Mesendoderm (in vitro differentiated cells): ENCODE measurements at places on chromosomes 2 and 18.
A peak's percentile ranks its signal among the peaks of the same experiment; 100 is the strongest.

- no peak for DNase-seq
Measured at GRCh38 chr2:191296083-191297006, 51.1 kb downstream of the MYO1B start.

DNA sequence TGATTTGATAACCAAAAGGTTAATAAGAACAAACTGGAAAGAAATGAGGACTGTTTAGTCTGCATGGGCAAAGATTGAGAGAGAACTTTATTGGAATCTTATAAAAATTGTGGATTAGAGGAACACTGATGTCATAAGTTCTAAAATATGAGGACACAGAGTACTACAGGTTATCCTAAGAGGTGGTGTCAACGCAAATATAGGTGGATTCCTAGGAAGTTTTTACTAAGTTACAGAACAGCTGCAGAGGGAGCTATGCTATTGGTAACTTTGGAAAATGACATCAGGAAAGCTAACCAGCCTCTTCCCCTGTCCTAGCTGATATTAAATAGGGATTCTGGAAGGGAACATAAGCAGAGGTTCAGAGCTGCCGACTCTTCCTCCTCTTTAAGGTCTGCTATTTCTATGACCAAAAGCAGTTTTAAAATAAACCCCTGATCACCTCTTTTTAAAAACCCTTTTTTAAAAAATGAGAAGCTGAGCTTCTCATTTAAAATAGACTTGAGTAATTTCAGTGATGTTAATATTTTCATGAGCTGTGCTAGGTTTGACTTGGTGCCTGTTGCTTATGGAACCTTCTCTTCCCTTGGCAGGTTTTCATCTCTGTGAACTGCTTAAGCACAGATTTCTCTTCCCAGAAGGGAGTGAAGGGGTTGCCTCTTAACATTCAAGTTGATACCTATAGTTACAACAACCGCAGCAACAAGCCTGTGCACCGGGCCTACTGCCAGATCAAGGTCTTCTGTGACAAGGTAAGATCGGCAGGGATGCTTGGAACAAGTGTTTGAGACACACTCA is 34.2 kb downstream of the GRHL1 start:
- no peak for DNase-seq

GRCh38 chr2:165898381-165898780 is 55.2 kb downstream of the TTC21B start:
- no peak for DNase-seq

- no peak for DNase-seq
Measured at GRCh38 chr2:183495079-183495478, 370.8 kb downstream of the NUP35 start.

DNA sequence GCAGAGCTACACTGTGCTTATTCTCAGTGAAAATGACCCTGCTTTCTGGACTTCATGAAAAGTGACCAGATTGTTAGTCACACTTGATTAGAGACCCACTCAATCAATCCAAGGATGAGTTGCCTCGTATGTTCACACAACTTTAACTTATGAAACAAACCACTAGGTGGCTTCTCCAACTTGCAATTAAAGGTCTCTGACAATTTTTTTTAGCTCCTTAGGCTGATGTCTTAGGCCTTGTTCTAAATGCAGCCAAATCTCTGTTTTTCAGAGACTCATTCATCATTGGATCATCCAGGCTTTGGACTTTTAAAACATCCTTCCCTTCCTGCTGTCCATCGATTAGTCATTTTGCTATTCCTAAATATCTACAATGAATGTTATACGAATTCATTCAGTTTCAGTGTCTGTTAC is 63.4 kb downstream of the MREG start:
- DNase-seq, result peak; percentile 77

- DNase-seq, result peak; percentile 78
Measured at GRCh38 chr2:148674063-148675020, 29.8 kb downstream of the EPC2 start.

GRCh38 chr2:15839426-15840124 is 100.8 kb upstream of the MYCN start:
- no peak for DNase-seq

DNA sequence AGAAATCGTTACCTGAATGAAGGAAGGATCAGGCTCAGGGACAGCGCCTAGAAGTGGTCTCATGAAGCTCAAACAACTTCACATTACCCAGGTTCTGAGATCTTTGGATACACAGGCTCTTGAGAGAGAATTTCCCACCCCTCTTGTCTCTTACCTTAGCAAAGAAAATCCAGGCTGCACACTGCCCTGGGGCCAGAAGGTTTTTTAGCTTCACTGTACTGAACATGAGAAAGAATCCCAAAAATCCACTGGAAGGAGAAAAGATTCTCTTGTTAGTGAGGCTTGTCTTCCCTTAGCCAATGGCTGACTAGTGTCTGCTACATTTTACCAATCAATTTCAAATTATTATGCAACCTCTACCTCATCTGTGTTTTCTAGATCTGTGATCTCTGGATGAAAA is 101.0 kb upstream of the RIOK3 start:
- no peak for DNase-seq

DNA sequence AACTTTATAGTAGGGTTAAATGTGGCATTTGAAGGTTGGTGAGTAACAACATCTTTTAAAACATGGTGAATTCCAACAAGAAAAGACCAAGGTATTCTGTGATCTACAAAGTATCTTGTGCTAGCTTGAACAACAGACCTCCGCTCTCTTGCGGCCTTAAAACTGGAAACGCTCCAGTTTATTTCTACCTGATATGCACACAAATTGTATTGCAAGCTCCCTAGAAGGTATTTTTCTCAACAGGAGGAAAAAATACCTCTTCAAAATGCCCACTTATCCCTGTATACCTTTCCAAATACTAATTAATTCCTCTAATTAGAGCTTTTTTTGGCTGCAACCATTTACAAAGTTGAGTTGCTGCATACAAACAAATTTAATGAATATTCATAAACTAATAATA is 69.5 kb downstream of the KCNH7 start:
- no peak for DNase-seq

GRCh38 chr2:197215748-197216360 is 94.7 kb downstream of the ANKRD44 start:
- no peak for DNase-seq

DNA sequence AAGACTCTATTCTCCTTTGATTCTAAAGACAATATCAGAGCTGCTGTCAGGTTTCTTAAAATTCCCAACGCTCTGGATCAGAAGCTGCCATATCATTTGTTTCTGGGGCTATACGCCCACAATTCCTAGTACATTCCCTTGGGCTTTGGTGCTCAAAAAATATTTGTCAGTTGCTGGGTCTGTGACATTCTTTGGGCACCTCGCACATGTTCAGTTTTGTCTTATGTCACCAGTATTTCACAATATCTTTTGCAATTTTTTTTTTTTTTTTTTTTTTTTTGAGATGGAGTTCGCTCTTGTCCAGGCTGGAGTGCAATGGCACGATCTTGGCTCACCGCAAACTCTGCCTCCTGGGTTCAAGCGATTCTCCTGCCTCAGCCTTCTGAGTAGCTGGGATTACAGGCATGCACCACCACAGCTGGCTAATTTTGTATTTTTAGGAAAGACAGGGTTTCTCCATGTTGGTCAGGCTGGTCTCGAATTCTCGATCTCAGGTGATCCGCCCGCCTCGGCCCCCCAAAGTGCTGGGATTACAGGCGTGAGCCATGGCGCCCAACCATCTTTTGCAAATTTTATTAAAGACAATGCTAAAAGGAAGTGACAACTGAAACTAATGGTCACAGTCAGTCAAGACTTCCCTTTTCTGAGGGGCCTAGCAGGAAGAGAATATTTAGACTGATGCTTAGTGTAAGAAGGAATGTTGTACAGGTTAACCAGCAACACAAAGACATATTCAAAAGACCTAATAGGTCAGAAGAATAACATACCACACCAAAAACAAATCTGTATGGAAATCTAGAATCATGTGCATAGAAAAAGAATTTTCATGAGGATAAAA is 6.8 kb downstream of the ZNF397 start:
- no peak for DNase-seq

GRCh38 chr2:197241596-197241995 is 69.0 kb downstream of the ANKRD44 start:
- no peak for DNase-seq

DNA sequence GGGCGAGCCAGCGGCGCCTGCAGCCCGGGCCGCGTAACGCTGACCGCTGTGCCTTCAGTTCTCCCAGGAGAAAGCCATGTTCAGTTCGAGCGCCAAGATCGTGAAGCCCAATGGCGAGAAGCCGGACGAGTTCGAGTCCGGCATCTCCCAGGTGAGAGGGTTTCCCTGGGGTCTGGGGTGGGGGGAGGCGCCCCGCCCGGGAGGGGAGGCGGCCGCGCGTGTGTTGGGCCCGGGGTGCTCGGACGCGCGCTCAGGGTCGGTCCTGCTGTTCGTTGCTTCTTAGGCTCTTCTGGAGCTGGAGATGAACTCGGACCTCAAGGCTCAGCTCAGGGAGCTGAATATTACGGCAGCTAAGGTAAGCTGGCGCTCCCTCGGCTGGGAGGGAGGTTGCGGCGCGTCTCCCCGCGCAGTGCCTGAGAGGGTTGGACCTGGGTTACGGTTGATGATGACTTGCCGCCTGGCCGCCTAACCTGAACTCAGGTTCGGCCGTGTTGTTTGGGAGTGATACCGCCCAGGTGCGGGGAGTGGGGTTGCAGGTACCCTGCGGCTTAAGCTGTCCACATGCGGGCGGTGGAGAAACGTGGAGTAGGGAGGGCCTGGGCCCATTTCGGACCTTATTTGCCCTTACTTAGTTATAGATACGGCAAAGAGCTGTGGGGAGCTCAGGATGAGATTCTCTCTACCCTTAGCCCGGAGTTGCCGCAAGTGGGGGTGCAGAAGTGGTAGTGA is 638 bp downstream of the RPS7 start:
- no peak for DNase-seq

DNA sequence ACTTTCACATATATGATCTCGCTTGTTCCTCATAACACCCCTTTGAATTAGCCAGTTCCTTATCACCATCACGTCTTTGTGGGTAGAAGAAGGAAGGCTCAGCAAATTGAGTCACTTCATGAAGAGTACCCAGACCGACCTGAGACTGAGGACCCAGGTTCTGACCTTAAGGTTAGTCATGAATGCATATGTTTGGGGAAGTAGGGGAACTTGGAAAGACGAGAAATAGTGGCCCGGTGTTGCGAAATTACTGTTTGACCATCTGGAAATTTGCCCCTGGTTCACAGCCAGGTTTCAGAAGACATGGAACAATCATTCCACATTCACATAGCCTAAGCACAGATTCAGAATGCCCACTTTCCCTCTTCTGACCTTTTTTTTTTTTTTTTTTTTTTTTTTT is 59.8 kb downstream of the MEIS1 start:
- no peak for DNase-seq

- DNase-seq, result no peak
Measured at GRCh38 chr2:43026426-43027096, 199.8 kb downstream of the ZFP36L2 start.

GRCh38 chr18:26056291-26056690 is 34.1 kb downstream of the SS18 start:
- no peak for DNase-seq

- DNase-seq, result no peak
Measured at GRCh38 chr2:211823886-211824479, 714.6 kb downstream of the ERBB4 start.

GRCh38 chr2:167100506-167100905 is 212.2 kb downstream of the XIRP2 start:
- DNase-seq, result no peak

DNA sequence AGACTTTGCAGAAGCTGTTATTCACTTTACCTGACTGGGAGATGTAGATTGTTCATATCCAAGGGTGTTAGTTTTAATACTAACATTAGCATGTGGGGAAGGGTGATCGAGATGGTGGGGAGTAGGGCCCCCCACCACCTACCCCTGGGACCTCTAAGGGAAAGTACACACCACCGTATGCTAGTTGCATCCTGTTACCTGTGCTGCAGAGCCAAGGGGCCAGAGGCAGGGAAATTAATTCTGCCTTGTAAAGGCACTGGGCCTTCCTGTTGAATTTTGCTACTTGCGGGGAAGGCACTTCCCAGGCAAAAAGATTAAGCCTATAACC is 9.0 kb downstream of the STEAP3 start:
- no peak for DNase-seq

GRCh38 chr2:233385489-233386044 is 31.3 kb downstream of the DGKD start:
- no peak for DNase-seq
